ENCODE measurements at places on chromosomes 3 and 15.

GRCh38 chr3:44066806-44067205 lies 174.9 kb upstream of the TOPAZ1 start:
- no peak for DNase-seq

DNA sequence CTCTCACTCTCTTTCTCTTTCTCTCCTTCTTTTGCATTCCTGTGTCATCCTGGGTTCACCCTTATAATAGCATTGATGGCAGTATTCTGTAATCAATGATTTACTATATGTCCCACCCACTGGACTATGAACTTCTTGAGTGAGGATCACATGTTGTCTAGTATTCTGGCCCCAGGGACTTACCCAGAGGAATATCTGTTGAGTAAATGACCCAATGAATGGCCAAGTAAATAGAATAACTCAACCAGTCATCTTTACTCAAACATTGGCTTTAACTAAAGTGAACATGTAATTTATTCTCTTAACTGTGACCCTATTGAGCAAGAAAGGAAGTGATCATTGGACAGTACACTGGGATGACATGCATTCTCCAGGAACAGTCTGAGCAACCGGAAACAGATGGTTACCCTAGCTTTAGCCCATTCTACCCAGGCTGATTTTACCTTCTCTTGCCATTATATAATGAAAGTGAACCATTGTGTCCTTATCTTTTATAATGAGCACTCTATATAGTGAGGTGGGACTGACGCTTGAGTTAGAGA lies 94.5 kb upstream of the SOX14 start:
- no peak for DNase-seq

GRCh38 chr3:139101396-139101795 lies 56.7 kb upstream of the PRR23C start:
- DNase-seq = no peak

GRCh38 chr3:34808287-34808686 lies 831.0 kb upstream of the ARPP21 start:
- DNase-seq = no peak

DNA sequence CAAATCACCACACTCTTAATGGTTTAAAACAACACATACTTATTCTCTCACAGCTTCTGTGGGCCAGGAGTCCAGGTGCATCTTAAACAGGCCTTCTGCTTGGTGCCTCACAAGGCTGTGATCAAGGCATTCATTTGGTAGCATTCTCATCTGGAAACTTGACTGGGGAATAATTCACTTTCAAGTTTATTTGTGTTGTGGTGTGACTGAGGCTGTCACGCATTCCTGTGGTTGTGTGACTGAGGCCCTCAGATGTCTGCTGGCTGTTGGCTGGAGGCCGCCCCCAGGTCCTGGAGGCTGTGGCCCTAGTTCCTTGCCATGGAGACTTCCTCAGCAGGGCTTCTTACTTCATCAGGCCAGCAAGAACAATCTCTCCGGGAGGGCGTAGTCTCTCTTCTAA lies 16.9 kb upstream of the FAM3D start:
- peak; percentile 43 for DNase-seq

DNA sequence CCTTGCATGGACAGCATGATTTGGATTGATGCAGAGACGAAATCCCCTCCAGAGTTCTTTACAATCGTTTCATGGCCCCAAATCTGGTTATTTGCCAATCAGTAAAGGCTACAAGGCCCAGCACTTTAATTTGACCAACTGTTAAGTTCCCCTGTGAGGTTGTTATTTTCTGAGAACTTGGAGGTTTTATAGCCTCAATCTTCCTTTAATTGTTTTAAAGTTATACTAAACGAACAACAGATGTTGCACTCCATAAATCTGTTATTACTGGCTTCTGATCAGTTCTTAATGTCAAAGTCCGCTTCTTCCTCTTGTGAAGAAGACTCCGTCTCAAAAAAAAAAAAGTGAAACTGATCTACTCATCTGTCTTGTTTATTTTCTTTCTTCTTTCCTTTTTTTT lies 30.8 kb downstream of the LARP6 start:
- DNase-seq = no peak
